Activated CD4-positive, alpha-beta T cell treated with anti-CD3 and anti-CD28 coated beads, Interleukin-2, amount 10 ng/mL, durations not matched to agents 7 days and 5 days (primary cell): ENCODE measurements at places on chromosomes 16 and 17. TPM values are rescaled to one million over a fixed set of nuclear protein-coding genes. Genes with fewer than 3 reads are reported as not detected.

GNAO1 gene
- 4.5 TPM for total RNA-seq

DNA sequence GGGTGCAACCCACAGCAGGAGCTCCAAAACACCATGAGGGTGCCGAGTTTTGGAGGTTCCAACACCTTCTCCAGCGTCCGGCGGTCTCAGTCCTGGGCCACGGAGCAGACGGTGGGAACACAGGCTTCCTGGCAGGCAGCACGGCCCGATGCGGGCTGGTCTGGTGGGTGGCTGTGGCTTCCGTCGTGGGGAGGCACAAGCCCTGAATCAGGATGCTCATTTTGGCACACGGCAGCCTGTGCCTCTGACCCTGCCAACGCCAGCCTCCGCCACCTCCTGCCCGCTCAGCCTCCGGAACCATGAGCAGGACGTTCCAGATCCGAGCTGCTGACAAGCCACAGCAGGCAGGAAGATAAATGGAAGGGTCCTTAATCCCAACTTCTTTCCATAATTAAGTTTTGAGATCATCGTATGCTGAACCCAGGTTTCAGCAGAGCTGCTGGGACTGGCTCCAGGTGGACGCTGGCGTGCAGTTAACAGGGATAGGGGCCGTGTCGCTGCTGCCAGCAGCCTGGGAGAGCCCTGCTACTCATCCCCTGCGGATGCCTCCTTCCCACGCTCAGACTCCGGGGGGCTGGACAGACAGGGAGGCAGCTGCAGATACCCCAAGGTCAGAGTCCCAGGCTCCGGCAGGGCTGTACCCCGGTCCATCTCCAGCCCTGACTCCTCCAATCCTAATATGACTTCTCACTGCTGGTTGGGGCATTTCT is 136.6 kb downstream of the ENGASE start:
- H3K36me3 ChIP-seq = no peaks in the 10 kb centered on the region
- H3K27ac ChIP-seq = no peak overlapping the region
- no peak overlapping the region for H3K4me3 ChIP-seq
- DNase-seq = no peak

DNA sequence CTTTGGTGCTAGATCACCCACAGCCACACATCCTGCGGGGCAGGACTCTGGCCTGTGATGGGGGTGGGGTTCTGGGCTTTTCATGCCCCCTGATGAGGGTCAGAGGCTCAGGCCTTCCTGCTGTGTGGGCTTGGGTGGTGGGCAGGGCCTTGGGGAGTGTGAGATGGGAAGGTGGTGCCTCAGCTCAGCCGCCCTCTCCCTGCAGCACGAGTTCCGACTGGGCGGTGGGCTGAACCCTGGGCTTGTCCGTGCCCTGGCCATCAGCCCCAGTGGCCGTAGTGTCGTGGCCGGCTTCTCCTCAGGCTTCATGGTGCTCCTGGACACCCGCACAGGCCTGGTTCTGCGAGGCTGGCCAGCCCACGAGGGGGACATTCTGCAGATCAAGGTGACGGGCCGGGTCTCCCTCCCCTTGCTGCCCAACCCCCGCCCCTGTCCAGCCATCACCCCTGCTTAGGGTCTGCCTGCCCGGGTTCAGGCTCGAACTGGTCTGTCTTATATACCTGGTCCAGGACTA is 6.8 kb upstream of the SERPINF2 start:
- no peak overlapping the region for H3K4me3 ChIP-seq
- peaks cover 21% of the 10 kb centered on the region for H3K36me3 ChIP-seq
- no peak for DNase-seq
- H3K27ac ChIP-seq = no peak overlapping the region

GRCh38 chr16:88353691-88354090 is 29.1 kb upstream of the ZNF469 start:
- H3K27me3 ChIP-seq = no peaks in the 10 kb centered on the region
- no peak for DNase-seq
- H3K27ac ChIP-seq = no peak overlapping the region
- H3K4me1 ChIP-seq = peaks cover 5% of the 10 kb centered on the region
- no peak overlapping the region for H3K4me3 ChIP-seq

CALCOCO2 gene
- 214 TPM for total RNA-seq

TBX21 gene
- 16.0 TPM for total RNA-seq
